Tongue (tissue), 3 donors: ENCODE measurements at places on chromosomes 3 and 15. TPM values are rescaled to one million over a fixed set of nuclear protein-coding genes. Genes with fewer than 3 reads are reported as not detected.

GCSAM gene
- total RNA-seq, result 0.41 TPM

TGM4 gene
- total RNA-seq, result not detected

THSD4 gene
- 43.2 TPM for total RNA-seq

KNG1 gene
- not detected for total RNA-seq

PIERCE2 gene
- total RNA-seq, result not detected

IL12A gene
- total RNA-seq, result 0.62 TPM
